Left renal pelvis (tissue), 4 donors: ENCODE measurements at places on chromosomes 3 and 15.

DNA sequence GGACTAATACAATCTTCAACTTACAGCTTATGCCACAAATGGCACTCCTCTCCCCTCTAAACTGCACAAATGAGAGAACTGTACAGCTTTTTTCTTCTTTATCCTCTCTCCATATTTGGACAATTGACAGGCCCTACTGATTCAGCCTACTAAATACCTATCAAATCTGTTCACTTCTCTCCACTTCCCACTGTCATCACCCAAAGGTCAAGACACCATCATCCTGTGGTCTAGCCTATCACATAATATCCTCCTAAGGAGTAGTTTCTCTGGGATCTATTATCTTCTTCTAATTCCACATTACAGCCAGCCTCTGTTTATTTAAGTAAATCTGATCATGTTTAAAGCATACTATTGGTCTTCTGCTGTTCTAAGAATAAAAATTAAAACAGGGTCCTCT is 33.0 kb upstream of the SLC12A8 start:
- DNase-seq: no peak

- DNase-seq: no peak
Measured at GRCh38 chr3:52090933-52091468, 34.6 kb upstream of the DUSP7 start.

GRCh38 chr3:72862314-72863090 is 14.3 kb upstream of the SHQ1 start:
- DNase-seq: no peak

DNA sequence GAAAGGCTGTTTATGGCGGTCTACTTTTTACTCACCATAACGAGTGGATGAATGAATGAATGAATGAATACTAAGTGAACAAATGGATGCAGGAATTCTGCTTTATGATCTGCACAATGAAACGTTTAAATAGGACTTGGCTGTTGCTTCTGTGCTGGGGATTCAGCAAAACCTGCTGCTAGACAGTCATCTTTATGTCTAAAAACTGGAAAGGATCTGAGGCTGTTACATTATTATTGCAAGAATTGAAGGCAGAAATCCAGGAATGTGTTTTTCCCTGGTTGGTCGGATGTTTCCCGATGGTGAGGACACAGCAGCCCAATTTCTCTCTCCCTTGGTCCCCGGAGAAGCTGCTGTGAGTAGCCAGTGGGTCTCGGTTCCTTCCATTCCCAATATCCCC is 94.2 kb downstream of the GABRG3 start:
- DNase-seq: no peak
